ENCODE measurements at places on chromosomes 3 and 15. TPM values are rescaled to one million over a fixed set of nuclear protein-coding genes. Genes with fewer than 3 reads are reported as not detected.

The TMEM44 gene
- 40.9 TPM for total RNA-seq

The CDHR4 gene
- total RNA-seq, result 0.10 TPM

The BSN gene
- total RNA-seq, result 0.23 TPM

The GOLGA6A gene
- not detected for total RNA-seq

- DNase-seq, result peak; percentile 41
Measured at GRCh38 chr3:72004749-72005292, 219.9 kb upstream of the PROK2 start.

All from MG63 (cell line).